ENCODE measurements at places on chromosomes 7 and 10.

GRCh38 chr7:854118-854775 is 22.0 kb downstream of the SUN1 start:
- DNase-seq = no peak

GRCh38 chr10:70191161-70191971 is 21.1 kb upstream of the SAR1A start:
- DNase-seq = no peak

DNA sequence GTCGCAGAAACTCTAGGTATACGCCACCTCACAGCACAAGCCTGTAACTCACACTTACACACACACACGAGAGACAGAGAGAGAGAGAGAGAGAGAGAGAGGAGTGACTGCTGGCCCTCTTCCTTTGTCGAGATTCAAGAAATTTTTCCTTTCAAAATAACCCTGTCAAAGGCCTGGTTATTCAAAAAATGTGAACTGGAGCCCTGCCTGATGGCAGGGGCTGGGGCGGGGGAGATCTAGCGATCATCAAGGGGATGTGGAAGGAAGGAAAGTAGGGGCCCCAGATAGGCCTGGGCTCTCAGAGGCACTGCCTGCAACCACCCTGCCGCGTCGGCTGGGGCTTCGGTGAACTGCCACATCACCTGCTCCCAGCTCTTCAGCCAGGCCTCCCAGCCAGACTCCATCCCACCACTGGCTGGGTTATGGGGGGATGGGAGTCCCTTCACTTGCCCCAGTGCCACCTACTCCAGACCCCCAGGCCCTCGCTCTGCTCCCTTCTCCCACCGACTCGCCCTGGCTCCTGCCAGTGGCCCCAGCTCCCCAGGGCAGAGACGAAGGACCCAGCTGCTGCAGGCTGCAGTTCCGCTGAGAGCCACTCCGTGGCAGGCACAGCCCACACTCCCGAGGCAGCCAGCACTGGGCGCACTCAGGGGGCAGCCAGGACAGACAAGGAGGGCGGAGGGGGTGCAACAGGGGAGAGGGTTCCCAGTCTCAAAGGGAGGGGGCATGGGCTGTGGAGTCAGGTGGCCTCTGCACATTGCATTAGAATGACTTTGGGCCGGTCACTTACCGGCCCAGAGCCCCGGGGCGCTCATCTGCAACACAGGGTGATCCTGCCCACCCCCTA is 15.3 kb downstream of the KCNH2 start:
- DNase-seq = no peak

- no peak for DNase-seq
These were observed 30.6 kb downstream of the PALD1 start for GRCh38 chr10:70508912-70509756.

- DNase-seq = no peak
These were observed 135.7 kb downstream of the DYNC2I1 start for GRCh38 chr7:158991824-158992621.

GRCh38 chr7:27619492-27619891 is 43.2 kb downstream of the HIBADH start:
- no peak for DNase-seq

DNA sequence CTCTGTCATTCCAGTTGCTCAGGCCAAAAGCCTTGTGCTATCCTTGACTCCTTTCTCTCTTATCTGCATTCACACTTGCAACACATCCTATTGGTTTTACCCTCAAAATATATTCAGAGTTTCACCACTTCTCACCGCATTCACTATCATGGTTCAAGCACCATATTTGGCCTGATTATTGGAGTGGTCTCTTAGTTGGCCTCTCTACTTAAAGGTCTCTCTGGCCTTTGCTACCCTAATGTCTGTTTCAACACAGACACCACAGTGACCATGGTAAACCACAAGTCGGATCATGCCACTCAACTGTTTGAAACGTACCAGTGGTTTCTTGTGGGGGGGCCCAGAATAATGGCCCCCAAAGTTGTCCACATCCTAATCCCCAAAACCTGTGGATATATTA is 15.2 kb upstream of the PDZD8 start:
- DNase-seq = no peak

DNA sequence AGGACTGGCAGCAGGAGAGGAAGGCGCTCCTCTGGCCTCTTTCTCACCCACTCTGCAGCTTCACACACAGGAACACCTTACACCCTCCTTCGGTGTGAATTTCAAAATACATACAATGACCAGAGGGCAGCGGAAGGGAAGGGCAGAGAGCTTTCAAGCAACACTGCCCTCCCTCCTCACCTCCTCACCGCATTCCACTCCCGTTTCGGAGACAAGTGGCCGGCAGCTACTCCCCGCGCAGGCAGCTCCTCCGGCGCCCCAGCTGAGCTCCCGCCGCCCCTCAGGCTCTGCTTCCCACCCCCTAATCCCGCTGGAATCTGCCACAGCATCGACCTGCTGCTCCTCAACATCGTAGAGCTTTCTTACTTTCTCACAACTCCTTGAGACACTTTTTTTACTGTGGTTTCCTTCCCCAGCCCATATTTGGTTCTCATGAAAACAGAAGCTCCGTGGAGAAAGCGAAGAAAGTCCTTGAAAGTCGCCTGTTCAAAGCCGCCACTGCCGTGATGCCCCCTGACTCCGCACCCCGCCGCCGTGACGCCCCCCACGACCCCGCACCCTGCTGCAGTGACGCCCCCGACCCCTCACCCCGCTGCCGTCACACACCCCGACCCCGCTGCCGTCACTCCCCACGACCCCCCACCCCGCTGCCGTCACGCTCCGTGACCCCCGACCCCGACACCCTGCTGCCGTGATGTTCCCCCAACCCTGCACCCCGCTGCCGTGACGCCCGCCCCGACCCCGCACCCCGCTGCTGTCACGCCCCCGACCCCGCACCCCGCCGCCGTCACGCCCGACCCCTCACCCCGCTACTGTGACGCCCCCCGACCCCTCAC is 14.6 kb upstream of the GPER1 start:
- no peak for DNase-seq

GRCh38 chr7:55108818-55109217 is 90.0 kb downstream of the EGFR start:
- DNase-seq = no peak

DNA sequence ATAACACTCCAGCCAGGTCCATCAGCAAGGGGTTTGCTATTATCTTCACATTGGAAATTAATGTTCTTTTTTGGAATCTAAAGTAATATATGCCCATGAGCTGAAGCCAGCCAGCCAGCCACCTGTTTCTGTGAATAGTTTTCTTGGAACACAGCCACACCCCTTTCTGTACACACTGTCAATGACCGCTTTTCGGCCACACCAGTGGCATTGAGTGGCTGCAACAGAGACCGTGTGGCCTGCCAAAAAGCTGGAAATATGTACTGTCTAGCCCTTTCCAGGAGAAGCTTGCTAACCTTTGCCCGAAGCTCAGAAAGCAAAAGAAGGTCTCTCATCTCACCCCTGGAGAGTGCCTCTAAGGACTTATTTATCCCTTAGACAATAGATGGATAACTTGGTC is 98.5 kb upstream of the NPS start:
- no peak for DNase-seq

GRCh38 chr10:132461103-132461682 is 64.2 kb downstream of the PWWP2B start:
- no peak for DNase-seq

GRCh38 chr10:91411621-91412020 is 1.5 kb downstream of the HECTD2 start:
- DNase-seq = no peak

GRCh38 chr7:149598721-149599308 is 101.2 kb upstream of the ZNF746 start:
- no peak for DNase-seq

- no peak for DNase-seq
These were observed 79.3 kb upstream of the ZNF32 start for GRCh38 chr10:43727935-43728334.

- no peak for DNase-seq
These were observed 300.7 kb upstream of the CELF2 start for GRCh38 chr10:10716972-10717371.

DNA sequence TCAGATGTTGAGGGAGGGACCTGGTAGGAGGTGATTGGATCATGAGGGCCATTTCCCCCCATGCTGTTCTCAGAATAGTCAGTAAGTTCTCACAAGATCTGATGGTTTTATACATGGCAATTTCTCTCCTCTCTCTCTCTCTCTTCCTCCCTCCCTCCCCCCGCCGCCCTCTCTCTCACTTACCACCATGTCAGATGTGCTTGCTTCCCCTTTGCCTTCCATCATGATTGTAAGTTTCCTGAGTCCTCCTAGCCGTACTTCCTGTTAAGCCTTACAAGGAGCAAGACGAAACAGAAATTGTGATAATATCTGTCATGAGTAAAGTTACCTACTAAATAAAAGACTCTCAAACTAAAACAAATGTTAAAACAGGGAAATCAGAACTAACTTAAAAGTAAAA is 19.9 kb upstream of the GPR141 start:
- no peak for DNase-seq

- no peak for DNase-seq
These were observed 96.4 kb downstream of the CUX1 start for GRCh38 chr7:101913851-101914250.

DNA sequence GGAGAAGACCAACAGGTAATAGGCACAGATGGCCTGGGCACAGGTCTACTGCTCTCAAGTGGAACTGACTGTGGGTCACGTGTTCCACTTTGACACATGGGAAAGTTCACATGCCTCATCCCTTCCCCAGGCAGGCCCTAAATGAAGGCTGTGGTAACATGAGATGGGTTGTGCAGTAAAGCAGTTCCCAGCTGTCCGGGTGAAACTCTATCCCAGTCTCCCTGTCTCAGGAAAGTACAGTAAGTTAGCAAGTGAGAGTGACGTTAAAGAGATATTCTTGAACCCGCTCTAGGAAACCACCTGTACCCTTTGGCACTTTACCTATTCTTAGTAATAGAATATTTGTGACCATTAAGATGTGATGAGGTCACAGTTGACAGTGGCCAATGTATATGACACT is 343.7 kb upstream of the AOAH start:
- no peak for DNase-seq

- no peak for DNase-seq
These were observed 327.7 kb downstream of the BBS9 start for GRCh38 chr7:33457039-33457438.

DNA sequence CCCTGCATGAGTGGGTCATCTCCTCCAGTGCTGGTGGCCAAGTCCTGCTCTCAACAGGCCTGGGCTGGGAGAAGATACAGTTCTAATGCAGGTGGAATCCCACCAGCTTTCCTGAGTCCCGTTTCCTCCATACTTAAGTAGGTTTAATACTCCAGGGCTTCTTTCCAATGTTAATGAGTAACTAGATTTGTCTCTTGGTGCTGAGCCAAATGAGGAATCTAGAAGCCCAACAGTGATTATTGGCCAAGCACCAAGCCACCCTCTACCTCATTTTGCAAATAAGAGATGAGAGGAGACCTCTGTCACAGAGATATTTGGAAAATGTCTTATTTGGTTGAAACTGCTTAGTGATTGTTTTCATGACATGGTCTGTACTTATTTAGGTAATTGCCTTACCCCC is 37.1 kb downstream of the STARD3NL start:
- DNase-seq = no peak

GRCh38 chr10:19221216-19221615 is 172.6 kb downstream of the MALRD1 start:
- DNase-seq = peak; percentile 54

DNA sequence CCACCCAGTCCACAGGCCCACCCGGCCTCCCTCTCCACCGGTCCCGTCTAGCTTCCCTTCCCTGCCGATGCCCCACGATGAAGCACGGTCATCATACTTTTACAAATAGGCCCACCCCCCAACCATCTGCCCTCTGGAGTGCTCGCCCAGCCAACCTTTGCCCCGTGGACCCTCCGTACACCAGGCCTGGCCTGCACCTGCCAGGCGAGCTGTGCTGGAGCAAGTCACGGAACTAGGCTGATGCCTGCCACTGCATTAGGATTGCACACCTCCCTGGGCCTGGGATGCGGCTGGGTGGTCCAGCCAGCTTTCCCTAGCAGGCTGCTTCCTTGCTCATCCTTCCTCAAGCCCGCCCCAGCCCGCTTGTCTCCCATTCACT is 44.7 kb downstream of the PPIF start:
- DNase-seq = no peak
